BJ (cell line): ENCODE measurements at places on chromosomes 7 and 10. TPM values are rescaled to one million over a fixed set of nuclear protein-coding genes. Genes with fewer than 3 reads are reported as not detected.

PILRA gene
- polyA plus RNA-seq = 0.27 and 0.49 TPM in 2 replicates

NUDCD3 gene
- polyA plus RNA-seq = 78.2 and 82.8 TPM in 2 replicates

DPP6 gene
- not detected in 2 replicates for polyA plus RNA-seq

DENND2A gene
- polyA plus RNA-seq = 2.9 and 3.3 TPM in 2 replicates

OR9A2 gene
- not detected in 2 replicates for polyA plus RNA-seq

IFT22 gene
- polyA plus RNA-seq = 59.0 and 65.2 TPM in 2 replicates

HOXA9 gene
- polyA plus RNA-seq = 12.6 and 15.0 TPM in 2 replicates

RPS24 gene
- 967 and 3,268 TPM in 2 replicates for polyA plus RNA-seq

ADIRF gene
- polyA plus RNA-seq = 42.1 and 64.4 TPM in 2 replicates

DNA sequence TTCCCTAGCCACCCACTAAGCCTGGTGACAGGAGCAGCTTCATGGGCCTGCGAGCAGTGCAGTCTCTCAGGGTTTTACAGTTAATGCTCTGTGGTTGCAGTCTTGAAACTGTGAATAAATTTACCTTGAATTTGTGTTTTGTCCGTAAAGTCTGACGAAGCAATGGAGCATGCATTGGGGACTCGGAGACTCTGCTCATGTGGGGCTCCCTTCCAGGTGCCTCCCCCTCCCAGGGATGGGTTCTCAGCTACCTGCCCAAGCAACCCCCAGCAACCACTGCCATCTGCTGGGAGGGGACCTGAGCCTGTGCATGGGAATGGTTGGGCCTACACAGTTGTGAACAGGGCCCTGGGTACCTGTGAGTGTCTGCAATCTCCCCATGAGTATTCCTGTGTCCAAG is 36.3 kb upstream of the IKZF1 start:
- no peak for DNase-seq

- no peak for DNase-seq
These were observed 23.6 kb downstream of the PDIA4 start for GRCh38 chr7:149004405-149005370.

DNA sequence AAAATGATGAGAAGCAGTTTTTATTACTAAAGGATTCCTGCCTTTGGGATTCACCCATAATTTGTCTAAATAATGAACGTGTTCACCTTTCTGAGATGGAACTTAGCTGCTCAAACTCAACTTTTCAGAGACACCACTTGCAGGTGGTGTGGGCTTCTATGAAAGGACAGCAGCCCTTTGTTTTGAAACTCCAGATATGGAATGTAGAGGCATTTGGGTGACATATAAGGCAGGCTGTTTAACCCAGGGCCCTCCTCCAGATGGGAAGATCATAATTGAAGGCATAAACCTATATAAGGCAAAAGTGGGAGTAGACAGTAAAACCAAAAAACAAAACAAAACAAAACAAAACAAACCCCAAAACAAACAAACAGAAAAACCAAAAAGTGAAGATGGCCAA is 11.9 kb upstream of the HUS1 start:
- no peak for DNase-seq

DNA sequence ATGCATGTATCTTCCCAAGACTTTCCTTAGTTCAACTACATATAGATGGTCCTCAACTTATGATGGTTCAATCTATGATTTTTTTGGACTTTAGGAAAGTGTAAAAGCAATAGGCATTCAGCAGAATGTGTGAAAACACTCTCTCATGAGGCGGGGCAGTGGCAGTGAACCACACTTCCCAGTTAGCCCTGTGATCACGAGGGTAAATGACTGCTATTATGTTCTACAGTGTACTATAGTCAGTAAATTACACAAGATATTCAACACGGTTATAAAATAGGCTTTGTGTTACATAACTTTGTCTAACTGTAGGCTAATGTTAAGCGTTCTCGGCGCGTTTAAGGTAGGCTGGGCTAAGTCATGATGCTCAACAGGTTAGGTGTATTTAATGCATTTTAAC is 169.3 kb downstream of the AMPH start:
- DNase-seq = no peak

GRCh38 chr10:125859128-125859817 is 21.8 kb downstream of the DHX32 start:
- DNase-seq = no peak

DNA sequence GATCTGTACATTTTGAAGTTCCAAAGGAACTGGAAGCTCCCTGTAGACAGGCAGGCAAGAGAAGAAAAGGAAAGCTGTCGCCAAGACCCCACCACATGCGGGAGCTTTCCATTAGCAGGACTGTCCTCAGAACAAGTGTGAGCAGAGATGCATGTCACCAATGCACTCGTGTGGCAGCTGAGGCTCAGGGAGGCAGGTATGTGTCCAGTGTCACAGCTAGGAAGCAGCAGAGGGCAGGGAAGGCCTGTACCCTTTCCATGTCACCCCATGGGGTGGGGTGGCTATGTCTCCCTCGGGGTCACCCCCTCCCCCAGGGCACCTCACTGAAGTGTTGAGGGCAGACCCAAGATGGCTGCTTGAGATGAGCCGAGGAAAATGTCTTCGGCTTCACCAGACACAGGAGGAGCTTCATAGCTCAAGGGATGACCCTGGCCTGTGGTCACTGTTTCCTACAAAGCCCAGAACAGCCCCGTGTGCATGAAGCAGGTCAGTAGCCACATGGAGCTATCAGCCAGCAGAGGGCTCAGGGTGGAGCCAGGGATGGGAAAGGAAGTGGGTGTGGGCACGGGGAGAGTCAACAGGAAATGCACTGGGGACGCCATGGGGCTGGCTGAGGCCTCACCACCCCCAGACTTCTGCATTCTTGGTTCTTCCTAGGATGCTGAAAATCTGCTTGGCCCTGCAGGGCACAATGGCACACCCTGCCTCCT is 96.6 kb downstream of the FAM53B start:
- no peak for DNase-seq

DNA sequence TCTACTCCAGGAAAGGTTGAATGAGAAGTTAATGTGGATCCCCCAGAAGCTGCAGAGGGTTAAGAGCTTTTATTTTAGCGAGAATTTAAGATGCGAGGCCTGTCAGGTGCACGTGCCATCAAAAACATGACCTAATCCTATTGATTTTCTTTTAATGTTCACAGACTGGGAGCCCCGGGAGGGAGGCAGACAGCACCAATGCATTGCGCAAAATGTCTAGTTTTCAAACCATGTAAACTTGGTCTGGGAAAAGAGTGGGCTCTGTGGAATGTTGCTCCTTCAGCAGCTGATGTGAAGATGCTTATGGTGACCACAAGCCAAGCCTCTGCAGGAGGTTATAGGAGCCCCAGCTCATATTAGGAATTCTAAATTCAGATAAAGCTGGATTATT is 172.0 kb upstream of the ITGB1 start:
- no peak for DNase-seq

DNA sequence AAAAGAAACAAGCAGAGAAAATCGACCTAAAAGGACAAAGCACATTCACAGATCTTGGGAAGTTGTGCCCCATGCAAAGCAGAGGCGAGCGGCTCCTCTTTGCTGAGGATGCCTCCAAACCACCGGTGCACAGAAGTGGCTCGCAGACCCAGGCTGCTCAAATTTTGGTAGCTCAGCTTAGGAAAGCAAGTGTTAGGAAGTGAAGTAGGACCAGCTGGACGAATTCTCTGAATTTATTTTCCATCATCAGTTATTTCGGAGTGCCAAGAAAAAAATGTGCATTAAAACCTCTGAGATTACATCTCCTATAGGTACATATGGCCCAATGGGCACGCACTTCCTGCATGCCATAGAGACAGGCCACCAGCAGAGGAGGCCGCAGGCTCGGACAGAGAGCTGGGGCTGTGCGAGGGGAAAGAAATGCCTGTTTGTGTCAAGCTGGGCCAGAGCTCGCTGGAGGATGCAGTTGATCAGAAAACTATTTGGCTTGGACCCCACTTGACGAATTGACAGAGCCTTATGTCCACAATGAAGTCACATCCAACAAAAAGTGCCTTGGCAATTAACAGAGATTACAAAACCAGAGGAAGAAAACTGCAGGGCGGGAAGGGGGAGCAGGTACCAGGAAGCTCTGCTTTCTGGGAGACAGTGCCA is 122.3 kb upstream of the LYZL2 start:
- DNase-seq = no peak

DNA sequence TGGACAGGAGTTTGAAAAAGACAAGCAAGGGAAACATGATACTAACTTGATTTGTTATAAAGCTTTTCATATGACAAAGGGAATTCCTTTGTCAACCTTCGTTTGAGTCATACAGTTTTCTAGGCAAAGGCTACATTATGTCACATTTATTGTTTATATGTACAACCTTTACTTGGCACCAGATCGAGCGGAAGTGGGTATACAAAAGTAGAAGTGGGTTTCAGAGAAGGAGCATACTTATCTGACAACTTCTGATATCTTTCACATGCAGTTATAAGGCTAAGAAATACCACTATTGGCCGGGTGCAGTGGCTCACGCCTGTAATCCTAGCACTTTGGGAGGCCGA is 11.0 kb downstream of the STMP1 start:
- DNase-seq = no peak

DNA sequence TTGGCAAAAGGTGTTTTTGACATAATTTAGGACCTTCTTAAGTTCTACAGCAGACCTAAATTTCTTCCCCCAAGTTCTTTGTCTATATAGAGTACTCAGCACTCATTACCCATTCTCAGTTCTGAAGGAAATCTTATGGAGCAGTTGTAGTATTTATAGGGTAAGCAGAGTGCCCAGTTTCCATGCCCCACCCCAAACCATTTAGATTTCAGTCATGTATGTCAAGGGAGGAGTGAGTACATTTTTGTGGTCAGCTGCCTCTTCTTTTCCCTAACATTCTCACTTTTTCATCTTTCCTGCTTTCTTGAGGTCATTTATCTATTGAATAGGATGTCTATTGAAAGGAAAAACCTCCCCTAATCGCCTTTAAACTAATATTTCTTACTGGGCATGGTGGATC is 83.3 kb downstream of the KAT6B start:
- DNase-seq = no peak

DNA sequence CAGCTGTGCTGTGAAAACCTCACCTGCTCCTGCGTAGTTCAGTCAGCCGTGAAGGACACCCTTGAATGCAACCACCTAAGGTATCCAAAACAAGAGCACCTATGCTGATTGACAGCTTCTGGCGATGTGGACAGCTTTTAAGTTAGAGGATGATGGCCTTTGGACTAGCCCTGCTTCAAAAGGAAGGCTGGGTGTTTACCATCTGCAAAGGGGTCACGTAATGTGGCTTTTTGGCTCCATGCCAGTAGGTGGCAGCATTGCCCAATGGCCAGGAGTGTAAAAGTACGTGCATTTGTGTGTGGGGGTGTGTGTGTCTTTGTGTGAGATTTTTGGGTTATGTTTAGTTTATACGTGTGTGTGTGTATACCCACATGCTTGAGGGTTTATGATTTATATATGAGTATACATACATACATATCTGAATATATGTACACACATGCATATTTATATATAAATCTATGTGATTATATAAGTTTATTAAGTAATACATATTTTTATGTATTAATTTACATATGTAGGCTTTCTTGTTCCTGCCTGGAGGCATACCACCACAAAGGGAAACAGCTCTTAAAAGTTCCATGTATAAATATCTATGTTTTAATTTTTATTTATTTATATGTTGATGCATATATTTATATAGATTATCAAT is 236.3 kb upstream of the ANKRD30A start:
- no peak for DNase-seq

DNA sequence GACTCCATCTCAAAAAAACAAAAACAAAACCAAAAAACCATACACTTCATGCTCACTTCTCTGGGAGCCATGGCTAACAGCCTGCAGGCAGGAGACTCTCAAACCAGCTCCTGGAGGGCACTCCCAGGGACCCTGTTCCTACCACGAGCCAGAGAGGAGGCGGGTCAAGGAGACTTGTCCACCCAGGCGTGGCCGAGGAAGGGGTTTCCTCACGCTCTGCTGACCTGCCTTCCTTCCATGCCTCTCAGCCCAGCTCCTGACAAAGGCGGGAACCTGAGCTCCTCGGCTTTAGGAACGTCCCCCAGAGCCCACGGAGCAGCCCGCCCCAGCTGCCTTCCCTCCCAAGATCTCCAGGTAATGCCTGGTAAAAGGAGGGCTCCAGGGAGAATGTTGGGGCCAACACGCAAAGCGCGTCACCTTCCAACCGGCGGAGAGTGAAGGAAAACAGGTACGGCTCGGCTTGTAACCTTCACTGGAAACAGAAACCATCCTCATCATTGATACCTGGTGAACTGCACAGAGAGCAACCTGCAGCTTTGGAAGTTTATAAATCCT is 9.5 kb downstream of the GPR146 start:
- no peak for DNase-seq

GRCh38 chr7:14714161-14714728 is 188.3 kb downstream of the DGKB start:
- DNase-seq = no peak

- DNase-seq = no peak
These were observed 41.8 kb downstream of the PNLIPRP3 start for GRCh38 chr10:116469437-116469836.

DNA sequence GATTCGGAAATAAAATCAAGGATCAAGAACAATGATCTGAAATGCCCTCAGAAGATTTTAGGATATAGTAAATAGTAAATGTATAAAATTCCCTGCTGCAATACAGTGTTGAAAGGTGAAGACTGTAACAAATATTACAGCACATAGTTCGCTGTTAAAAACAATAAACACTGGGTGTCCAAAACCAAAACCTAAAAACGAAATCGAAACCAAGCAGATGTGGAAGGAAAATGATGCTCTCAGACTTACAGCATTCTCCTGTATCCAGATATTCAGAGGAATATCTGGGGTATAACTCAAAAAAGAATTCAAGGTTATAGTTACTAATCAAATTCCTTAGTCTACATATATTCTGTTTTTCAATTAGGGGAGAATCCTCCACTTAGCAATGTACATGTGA is 708.1 kb upstream of the PCDH15 start:
- DNase-seq = no peak

DNA sequence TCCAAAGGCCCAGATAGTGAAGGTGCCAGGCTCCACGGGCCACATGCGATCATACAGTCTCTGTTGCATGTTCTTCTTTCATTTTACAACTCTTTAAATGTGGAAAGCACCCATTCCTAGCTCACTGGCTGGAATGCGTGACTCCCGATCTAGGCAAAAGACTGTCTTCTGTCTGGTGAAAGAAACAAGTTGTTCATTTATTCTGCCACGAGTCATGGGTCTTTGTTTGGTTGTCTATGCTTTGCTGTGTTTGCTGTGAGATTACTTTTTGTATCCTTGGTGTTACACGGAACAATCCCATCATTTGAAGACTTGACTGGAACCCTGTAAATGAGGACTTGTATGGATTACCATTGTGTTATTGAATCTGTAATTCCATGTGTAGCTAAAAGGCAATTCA is 41.9 kb downstream of the NPVF start:
- DNase-seq = no peak

- no peak for DNase-seq
These were observed 77.4 kb downstream of the ATXN7L1 start for GRCh38 chr7:105799006-105799405.

DNA sequence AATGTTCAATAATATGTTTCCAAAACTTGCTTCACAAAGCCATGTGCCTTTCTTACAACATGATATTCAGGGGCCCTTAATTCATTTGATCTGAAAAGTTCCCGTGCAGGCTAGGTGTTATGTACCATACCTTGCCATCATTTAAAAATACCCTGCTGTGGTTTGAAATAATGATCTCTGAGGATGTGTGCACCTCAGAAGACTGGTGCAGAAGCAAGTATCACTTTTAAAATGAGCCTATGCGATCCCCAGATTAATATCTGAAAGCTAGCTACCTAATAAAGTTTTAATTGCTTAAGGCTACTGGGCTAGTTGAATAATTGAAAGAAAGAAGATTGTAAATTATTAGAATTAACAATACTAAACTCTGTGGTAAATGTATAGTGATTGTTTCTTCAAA is 262.4 kb downstream of the CDK14 start:
- DNase-seq = no peak
